Aorta (tissue), 5 donors: ENCODE measurements at places on chromosomes 7 and 10. TPM values are rescaled to one million over a fixed set of nuclear protein-coding genes. Genes with fewer than 3 reads are reported as not detected.

DNA sequence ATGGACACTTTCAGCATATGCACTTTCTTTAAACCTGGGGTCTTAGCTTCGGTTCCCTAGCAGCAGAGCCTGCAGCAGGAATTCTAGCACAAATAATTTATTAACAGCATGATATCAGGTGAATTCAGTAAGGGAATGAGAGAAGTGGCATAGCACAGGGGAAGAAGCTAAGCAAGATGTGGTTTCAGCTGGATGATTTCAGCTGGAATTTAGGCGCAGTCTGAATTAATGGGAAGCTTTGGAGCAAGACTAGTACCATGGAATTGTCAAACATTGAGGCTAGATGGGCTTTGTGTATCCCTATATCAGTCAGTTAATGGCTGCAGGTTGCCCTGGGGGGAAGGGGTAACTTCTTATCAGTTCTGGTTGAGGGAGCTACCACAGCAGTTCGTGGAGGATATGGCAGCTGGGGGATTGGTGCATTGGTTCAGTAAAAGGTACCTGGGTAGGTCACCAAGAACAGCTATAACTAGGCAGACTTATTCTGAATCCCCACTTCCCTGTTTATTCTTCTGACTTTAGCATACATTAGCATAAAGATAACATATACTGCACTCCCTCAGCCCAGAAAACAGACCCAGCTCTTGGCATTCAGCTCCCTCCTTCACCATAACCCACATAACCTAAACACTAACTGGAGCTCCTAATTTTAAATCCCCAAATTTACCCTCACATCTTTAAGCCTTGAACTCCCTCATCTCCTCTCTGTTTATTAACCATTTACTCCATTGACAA, 46.8 kb upstream of the NAMPT start:
- H3K27ac ChIP-seq, result no peak overlapping the region
- no peak overlapping the region for H3K4me3 ChIP-seq
- no peak for DNase-seq
- no peaks in the 10 kb centered on the region for H3K36me3 ChIP-seq

C7orf33 gene
- total RNA-seq, result not detected

DNA sequence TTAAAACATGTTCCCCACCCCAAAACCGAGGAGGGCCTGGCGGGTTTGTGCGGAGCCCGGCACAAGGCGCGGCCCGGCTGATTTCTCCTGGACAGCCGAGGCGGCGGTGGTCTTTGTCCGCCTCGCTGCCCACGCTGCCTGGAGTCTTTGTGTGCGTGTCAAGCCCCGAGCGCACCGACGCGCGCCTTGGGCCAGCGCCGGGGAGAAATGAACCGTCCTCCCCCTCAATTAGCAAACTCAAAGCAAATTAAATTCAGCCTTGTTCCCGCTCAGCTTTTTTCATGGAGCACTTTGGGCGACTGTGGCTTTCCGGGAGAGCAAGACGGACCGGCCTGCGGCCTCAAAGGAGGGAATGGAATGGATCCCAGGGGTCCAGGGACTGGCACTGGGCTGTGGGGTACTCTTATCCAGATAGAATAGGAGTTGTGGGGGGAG, 4.1 kb downstream of the EMX2 start:
- no peaks in the 10 kb centered on the region for H3K4me1 ChIP-seq
- peak; percentile 25 for DNase-seq
- no peak overlapping the region for H3K4me3 ChIP-seq
- H3K36me3 ChIP-seq, result no peaks in the 10 kb centered on the region
- H3K27me3 ChIP-seq, result peaks cover 2% of the 10 kb centered on the region

POU6F2 gene
- 1.9 TPM for total RNA-seq

GRCh38 chr7:37694208-37695094, 10.9 kb downstream of the GPR141 start:
- H3K27me3 ChIP-seq, result no peaks in the 10 kb centered on the region
- H3K4me1 ChIP-seq, result no peaks in the 10 kb centered on the region
- no peak for DNase-seq
- no peak overlapping the region for H3K4me3 ChIP-seq
- H3K27ac ChIP-seq, result no peak overlapping the region
- H3K36me3 ChIP-seq, result no peaks in the 10 kb centered on the region

MOGAT3 gene
- total RNA-seq, result not detected

GRCh38 chr7:46909601-46910051, 672.3 kb downstream of the TNS3 start:
- no peaks in the 10 kb centered on the region for H3K27me3 ChIP-seq
- no peak overlapping the region for H3K4me3 ChIP-seq
- no peak for DNase-seq
- H3K36me3 ChIP-seq, result no peaks in the 10 kb centered on the region

FAM13C gene
- total RNA-seq, result 49.7 TPM

DNA sequence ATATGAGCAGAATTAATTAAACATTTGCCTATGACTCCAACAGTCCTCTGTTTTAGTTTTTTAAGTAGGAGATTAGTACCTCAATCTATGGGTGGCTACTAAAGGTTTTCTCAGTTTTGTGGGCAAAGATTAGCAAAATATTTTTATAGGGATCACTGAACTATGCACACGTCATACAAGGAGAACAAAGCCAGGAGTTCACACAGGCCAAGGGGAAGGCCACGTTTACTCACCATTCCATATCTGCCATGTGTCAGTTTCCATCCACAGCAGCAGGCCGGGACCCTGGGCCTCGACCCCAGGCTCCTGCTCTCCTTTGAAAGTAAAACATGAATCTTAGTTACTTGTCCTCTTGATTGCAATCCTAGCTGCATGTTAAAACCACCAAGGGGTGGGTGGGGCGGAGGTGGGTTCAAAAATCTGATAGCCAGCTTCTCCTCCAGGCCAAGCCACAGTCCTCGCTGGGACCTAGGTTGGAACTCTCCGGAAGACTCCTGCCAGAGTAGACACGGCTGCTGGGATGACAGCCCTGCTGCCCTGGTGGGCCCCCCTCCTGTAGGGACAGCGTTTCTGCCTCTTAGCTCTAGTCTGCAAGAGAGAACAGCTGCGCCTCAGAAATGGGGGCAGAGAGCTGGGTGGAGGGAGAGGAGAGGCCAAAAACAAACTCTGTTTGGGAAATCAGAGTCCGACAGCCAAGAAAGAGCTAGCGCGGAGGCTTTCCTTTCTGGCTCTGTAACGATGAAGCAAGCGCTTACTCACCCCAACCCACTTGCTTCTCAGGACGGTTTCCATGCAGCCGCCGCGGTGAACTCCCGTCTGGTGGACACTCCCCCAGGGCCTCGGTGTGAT, 35.6 kb downstream of the PITRM1 start:
- peak; percentile 88 for DNase-seq
- no peaks in the 10 kb centered on the region for H3K4me1 ChIP-seq
- H3K27me3 ChIP-seq, result no peaks in the 10 kb centered on the region
- H3K27ac ChIP-seq, result no peak overlapping the region
